ENCODE measurements at places on chromosomes 2 and 18.

- no peak for DNase-seq
These were observed 125.8 kb downstream of the GALNT14 start for GRCh38 chr2:31012406-31012805.

GRCh38 chr2:104976603-104977120 lies 61.2 kb upstream of the MRPS9 start:
- no peak for DNase-seq

GRCh38 chr18:44458777-44459176 lies 221.9 kb upstream of the SETBP1 start:
- peak; percentile 59 for DNase-seq

DNA sequence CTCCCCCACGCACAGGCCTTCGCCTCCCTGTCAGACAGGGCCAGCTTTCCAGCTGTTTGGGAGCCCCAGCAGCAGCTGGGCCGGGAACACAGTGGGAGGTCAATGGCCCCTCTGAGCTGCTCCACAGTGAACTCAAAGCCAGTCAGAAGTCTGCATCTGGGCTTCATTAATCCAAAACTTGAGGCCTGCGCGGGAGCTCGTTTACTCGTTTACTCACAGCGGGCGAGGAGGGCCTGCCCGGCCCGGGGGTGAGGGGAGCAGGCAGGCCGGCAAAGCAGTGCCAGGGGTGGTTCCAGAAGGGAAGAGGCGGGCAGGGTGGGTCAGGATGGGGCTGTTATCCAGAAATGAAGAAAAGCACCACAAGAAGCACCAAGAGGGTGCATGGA lies 36.8 kb upstream of the SEMA4C start:
- DNase-seq, result no peak

DNA sequence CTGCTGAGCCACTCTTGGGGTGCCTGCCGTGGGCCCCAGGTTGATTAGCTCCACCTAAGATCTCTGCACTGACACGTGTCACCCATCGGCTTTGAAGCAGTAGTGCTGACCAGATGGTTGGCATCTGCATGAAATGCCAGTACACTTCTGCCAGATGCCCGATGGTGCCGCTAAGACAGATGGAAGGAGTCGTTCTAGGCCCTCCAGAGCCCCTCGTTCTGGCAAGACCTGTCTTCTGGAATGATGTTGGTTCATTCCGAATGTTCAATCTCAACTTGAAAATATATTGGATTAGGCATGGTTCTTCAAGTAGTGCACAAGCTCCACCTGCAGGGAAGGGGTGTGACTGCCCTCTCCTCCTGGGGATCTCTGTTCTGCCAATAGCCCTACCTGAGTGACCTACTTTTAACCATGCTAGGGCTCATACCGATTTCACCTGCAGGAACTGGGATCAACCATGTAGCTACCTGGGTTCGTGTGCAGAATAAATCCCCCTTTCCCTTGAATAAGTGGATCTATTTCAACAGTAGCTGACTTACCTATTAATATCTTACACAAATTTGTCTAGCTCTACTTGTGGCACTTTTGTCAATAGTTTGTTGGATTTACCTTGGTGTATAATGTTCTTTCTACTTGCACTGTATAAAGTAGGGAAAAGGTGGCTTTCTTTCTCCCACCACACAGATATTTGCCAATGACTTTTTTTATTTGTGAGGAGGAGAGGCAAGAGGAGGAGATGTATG lies 342.6 kb downstream of the CTNNA2 start:
- no peak for DNase-seq

- no peak for DNase-seq
These were observed 173.6 kb downstream of the LDLRAD4 start for GRCh38 chr18:13392029-13392750.
